ENCODE measurements at places on chromosomes 7 and 10.

DNA sequence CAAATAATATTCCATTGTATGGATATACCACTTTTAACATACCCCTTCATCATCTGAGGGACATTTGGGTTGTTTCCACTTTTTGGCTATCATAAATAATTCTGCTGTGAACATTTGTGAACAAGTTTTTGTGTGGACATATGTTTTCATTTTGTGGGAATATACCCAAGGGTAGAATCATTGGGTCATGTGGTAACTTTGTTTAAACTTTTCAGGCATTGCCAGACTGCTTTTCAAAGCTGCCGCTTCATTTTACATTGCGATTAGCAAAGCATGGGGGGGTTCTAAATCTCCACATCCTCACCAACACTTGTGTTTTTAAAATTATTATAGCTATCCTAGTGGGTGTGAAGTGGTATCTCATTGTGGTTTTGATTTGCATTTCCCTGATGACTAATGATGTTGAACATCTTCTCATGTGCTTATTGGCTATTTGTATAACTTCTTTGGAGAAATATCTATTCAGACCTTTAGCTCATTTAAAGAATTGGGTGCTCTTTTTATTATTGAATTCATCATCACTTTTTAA lies 8.4 kb upstream of the HHEX start:
- no peak for DNase-seq

DNA sequence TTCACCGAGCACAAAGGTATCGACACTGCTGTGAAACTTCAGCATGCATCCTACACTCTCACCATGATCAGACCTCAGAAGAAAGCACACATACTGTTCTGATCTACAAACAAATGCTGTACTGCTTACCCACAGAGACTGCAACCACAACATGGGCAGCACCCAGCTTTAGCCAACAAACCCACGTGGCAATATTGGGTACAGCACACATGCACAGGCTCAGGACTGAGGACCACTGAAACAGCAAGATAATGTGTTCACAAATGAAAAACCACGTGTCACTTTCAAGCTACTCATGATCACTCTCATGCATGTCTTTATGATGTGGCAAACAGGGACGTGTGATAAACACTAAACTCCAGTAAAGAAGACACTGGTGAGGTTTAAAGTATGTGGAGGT lies 119.3 kb upstream of the PTN start:
- DNase-seq, result no peak

- no peak for DNase-seq
Measured at GRCh38 chr7:66359656-66360211, 154.6 kb downstream of the TPST1 start.

- no peak for DNase-seq
Measured at GRCh38 chr7:112372101-112372500, 78.2 kb upstream of the IFRD1 start.

DNA sequence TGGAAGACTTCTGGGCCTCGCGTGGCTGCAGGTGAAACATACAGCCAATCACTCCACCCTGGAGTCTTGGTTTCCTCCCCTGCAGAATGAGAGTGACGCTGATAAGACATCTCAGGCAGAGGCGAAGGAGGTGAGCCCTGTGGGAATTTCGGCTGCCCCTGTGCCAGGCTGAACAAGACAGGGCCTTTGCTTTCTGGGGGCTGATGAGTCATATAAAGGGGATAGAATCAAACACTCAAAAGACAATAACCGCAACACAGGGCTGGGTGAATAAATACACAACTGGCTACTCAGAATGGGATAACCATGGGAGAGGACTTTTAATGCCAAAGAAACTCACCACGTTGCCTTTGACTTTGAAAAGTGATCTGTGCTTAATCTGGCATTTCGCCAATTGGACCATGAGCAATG lies 143.8 kb downstream of the KCNMA1 start:
- no peak for DNase-seq

DNA sequence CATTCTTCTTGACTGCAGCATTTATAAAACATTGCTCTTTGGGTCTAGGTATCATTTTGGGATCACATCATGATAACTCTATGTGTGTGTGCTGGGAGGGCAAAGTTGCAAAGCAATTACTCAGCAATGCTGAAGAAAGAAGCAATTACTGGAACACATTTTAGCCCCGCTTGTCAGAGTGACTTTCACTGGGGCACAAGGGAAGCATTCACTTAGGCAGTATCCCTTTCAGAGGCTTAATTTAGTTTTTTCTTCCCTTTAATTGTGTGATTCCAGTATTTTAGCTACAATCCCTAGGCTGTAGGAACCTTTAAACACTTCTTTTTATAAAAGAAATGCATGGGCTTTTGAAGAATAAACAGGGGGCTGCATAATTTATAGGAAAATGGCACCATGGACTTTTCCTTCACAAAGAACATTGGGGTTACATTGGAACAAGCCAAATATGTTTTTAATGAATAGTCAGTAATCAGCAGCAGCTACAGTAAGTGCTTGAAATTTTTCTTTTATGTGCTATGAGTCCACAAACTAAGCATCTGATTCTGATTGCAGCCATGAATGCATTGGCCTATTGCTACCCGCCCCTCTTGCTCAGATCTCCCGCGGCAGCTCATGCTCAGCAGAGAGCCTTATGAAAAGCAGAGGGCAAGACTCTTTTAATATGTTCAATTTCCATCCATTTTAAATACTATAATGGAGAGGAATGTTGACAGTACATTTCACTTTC lies 51.2 kb upstream of the NXPH1 start:
- no peak for DNase-seq

DNA sequence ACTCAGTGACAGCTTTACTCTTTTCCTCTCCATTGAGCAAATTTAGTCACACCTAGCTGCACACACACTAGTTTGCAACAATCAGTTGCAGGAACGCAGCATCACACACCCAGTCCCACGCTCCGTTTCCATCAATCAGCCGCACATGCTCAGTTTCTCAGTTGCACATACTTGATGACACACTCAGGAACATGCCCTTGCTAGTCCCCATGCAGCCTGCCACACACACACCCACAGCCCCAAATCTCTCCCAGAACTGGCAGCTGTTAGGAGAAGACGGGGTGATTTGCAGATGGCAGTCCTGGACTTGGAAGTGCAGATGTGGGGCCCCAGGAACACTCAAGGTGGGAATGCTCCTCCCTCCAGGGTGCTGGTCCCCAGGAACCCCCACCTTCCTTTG lies 7.7 kb downstream of the LBX1 start:
- no peak for DNase-seq

DNA sequence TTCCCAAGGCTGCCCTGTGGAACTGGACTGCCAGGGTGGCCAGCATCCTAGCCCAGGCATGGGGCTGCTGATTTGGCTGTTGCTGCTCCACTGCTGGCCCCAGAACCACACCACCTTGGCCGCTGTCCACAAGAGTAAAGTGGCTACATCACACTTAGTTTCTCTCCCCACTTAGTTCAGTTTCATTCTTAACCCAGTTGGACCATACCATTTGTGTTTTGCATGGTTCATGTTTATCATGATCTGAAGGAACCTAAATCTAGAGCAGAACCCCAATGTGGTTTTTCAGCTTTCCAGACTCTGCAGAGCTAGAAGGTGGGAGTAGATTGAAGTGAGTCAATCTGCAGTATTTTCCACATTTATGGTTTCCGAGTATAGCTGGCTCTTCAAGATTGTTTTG lies 32.8 kb downstream of the SDK1 start:
- no peak for DNase-seq

DNA sequence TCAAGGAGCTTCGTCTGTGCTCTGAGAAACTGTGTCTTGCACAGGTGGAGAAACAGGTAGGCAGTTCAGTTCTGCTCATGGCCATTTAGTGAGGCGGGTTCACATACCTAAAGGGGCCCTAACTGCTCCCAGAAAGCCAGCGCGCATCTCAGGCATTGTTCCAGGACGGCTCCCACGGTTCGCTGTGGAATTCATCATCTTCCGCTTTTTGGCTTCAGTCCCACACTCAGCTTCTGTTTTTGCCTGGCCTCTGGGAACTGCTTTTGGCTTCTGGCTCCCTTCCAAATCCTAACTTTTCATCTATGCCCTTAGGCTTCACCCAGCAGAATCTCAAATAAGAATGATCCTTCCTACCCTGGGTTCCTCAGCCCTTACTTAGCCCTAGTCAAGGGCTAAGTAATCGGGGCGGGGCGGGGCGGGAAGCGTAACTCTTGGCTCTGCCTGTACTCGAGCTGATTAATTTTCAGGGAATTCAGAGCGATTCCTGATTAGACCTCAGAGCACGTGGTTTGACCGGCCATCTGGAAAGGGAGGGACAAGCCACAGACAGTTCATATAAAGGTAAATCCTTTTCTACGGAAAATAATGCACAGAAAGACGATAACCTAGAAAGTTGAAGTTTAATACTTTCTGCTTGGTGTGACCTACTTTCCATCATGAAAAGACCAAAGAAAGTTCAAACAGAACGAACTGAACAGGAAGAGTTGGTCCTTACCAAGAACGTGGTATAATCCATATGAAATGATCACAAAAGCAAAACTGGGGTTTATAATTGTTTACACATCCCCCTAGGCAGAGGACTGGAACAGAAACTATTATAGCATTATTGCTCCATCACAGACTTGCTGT lies 105.7 kb downstream of the ST8SIA6 start:
- DNase-seq, result peak; percentile 55

GRCh38 chr7:46357851-46358250 lies 436.8 kb upstream of the IGFBP3 start:
- no peak for DNase-seq

DNA sequence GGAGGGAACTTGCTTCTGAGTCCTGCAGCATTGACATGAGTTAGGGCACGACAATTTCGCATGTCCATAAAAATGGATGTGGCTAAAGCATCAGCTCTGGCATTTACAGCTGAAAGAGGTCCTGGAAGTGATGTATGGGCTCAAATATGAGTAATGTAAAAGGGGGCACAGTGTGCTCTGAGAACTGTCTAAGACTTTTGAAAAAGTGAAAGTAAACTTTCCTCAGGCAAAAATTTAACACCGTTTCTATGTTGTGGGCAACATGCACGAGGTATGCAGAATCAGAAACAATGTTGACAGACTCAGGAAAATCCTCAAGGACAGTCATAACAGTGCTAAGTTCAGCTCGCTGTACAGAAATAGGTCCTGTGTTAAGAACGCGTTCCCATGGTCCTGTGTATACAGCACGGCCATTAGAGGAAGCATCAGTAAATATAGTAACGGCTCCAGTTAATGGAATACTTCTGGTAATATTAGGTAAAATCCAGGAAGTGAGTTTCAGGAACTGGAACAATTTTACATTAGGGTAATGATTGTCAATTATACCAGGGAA lies 37.9 kb upstream of the AKR1C2 start:
- DNase-seq, result peak; percentile 22

DNA sequence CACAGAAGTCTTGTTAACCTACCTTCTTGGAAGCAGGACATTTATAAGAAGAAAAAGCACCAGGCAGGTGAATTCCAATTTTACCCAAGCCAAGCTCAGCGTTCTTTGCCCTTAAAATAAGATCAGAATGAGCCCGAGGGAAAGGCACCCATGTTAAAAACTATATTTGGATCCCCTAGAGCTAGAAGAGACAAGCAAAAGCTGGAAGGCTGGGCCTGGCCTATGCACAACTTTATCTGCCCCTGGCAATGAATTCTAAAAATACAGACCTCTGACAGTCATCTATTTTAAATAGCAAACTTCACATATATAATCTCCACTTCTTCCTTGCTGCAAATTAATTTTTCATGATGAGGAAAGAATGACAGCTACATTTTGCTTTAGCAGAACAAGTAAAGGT lies 180.9 kb downstream of the FGFR2 start:
- DNase-seq, result no peak

DNA sequence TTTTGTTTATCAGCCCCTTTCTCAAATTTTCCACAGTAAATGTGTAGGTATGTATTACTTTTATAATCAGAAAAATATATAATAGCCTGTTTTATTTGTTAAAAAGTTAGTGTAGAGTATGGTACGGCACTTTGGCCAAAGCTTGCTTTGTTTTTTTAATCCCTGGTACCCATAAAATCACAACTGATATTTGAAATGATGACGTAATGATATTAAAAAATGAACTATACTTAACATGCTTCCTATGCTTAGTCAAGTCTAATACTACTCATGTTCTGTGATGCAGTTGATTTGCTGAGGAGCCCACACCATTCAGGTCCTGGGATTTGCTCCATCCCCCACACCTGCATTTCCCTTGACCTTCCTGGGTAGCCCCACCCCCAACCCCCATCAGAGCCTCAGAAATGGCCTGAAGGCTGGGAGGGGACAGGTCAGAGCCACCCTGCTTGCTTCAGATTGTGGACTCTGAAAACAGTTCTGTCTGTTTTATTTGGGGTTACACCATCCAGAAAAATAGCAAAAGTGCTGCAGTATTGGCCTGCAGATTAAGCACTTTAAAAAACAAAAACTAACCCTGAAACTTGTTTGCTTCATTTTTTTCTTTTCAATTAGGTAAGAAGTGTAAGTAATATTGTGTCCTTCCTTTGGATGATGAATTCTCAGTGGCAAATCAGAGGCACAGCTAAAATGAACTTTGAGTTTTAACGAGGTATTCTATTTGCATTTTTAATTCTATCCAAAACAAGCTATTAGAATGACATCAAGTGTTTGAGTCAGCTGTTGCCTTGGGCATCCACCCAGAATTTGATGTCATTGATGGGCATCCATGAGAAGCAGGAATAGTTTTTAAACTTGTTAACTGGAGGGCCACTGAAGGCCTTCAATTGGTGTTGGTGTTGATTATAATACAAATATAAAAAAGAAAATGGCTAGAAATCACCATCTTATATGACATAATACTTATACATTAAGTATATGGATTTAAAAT lies 23.3 kb downstream of the PLCE1 start:
- no peak for DNase-seq

Data from NCI-H1105 (cell line).